NCI-H1694 treated with DMSO at 0.1 percent for 48 hours (cell line): ENCODE measurements at places on chromosomes 5 and 9.

DNA sequence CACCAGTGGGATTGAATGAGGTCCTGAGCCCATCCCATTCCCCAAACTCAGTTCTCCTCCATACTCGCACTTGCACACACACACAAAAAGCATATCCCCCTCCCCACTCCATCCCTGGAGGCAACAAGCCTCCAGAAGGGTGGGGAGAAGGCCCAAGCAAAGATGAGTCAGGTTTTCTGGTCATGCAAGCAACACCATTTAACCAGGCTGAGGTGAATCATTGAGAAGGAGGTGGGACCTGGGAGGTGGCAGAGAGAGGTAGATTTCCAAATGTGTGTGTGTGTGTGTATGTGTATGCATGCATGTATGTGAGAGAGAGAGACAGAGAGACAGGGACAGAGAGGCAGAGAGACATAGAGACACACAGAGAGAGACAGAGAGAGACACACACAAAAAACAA lies 185.2 kb upstream of the TRIM32 start:
- DNase-seq: no peak

DNA sequence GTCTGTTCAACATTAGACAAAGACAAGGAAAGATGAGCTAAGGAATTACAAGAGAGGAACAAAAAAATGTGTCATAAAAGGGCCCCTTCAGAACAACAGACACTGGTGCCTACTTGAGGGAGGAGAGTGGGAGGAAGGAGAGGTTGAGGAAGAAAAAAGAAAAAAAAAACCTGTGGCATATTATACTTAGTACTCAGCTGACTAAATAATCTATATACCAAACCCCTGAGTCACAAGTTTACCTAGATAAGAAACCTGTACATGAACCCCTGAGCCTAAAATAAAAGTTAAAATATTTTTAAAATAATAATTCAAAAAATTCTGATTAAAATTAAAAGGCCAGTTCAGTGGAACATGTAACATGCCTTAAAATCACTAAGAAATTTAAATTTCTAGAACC lies 107.3 kb downstream of the MTREX start:
- DNase-seq: no peak

DNA sequence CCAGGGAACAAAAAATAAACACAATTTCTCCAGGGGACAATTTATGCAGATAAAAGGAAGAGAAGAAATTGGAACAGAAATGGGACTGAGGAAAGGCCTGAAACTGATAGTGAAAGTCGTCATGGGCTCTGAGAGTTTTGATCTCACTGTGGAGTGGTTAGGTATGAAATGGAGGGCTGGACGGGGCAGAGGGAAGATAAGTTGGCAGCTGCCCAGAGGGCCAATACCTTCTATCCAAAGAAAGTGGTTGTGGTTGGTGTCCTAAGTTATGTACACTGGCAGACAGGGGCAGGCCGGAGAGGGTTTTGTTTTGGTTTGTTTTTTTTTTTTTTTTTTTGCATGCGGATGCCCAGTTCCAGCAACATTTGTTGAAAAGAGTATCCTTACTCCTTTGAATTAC lies 46.1 kb downstream of the ZNF618 start:
- no peak for DNase-seq

- no peak for DNase-seq
These were observed 242.3 kb upstream of the NREP start for GRCh38 chr5:111999286-111999685.

- no peak for DNase-seq
These were observed 41.2 kb upstream of the CTSL start for GRCh38 chr9:87684627-87685219.

DNA sequence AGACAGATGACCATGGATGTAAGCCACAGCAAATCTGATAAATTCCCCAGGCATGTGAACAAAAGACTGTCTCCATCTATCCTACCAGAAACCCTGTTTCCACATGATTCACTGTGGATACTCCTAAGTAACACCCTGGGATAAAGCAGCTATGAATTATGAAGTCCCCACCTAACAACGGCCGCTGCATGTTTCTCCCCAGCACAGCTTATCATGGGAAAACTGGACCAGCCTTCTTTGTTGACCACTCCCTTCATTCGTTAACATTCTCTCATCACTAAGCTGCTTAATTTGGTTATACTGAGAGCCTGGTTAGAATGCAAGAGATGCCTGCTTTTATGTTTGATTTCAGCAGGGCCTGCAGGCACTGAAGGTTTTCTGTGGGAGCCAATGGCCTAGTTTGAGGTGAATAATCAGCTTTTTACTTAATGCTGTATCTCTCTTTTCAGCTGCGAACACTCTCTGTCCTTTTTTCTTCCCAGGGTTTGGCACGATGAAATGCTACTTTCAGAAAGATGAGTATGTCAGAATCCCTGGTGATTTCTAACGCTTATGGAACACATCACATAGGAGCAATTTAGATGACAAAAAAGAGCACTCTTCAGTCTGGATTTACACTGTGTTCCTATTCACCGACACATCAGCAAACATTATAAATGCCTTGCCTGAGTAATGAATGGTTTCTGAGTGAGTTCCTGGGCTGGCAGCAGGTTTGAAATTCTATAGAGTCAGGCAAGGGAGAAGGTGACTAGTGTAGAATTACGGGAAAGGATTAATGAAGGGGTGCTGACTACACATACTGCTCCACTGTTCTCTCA lies 318.4 kb upstream of the ZNF608 start:
- no peak for DNase-seq

GRCh38 chr5:180143656-180144364 lies 65.2 kb downstream of the RASGEF1C start:
- DNase-seq: no peak

DNA sequence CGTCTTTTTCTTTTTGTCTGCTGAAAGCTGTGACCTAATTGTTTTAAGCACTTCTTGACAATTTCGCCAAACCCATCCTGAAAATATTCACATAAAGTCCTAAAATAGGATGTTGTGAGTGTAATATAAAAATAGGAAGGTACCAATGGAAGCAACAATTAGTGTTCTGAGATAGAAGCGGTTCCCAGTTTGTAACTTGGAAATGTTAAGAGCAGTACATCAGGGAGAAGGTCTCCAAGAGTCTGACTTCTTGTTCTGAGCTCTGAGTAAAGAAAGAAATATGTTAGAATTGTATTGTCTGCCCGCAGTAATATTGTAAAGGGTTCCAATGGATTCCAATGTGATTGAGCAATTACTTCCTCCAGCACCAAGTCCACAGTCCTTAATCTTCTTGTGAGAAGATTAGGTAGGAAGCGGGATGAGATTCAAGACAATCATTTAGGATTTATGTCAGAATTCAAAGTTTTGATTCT lies 3.9 kb downstream of the VCAN start:
- no peak for DNase-seq

GRCh38 chr5:153130296-153130695 lies 360.2 kb upstream of the GRIA1 start:
- DNase-seq: no peak

GRCh38 chr9:108515856-108516255 lies 339.9 kb downstream of the ACTL7B start:
- DNase-seq: no peak

- peak; percentile 59 for DNase-seq
These were observed 57.9 kb upstream of the ANKH start for GRCh38 chr5:14929293-14930065.

- DNase-seq: no peak
These were observed 59.5 kb downstream of the FAM78A start for GRCh38 chr9:131216806-131217205.

DNA sequence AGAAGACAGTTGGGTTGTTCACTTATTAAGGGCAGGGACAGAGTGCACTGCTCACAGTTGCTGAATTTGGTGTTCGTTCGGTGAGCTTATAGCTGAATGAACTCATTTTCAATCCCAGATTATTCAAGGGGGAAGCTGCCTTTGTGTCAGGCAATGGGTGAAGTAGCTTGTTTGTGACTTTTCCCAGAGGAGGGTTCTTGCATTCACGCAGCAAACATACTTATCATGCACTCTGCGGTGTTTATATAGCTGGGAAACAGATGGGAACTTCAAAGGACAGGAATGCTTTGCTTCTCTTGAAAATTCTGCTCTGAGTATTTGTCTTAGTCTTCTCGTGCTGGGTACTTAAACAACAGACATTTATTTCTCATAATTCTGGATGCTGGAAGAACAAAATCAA lies 64.7 kb upstream of the ABCA1 start:
- DNase-seq: peak; percentile 19

- DNase-seq: no peak
These were observed 75.7 kb downstream of the CAMK4 start for GRCh38 chr5:111299831-111300432.

DNA sequence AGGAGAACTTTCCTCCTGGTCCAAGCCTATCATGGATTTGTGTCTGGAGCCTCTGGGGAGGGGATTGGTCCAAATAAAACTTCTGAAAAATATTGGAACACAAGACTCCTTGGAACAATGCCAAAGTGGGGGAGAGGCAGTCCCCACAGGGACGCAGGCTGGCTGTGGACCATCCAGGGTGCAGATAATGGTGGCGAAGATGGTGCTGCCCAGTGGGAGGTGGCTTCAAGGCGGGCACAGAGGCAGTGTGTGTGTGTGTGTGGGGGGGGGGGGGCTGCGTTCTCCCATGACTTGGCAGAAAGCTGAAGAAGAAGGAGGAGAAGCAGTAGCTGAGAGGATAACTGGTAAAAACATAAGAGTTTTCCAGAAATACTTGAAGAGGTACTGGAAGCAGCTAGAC lies 186.4 kb downstream of the MELK start:
- DNase-seq: no peak

- DNase-seq: no peak
These were observed 75.6 kb downstream of the DCP2 start for GRCh38 chr5:113052041-113052795.

GRCh38 chr5:10329820-10330481 lies 22.2 kb upstream of the CMBL start:
- DNase-seq: peak; percentile 24
